ENCODE measurements at places on chromosomes 3 and 15. TPM values are rescaled to one million over a fixed set of nuclear protein-coding genes. Genes with fewer than 3 reads are reported as not detected.
A peak's percentile ranks its signal among the peaks of the same experiment; 100 is the strongest.

DNA sequence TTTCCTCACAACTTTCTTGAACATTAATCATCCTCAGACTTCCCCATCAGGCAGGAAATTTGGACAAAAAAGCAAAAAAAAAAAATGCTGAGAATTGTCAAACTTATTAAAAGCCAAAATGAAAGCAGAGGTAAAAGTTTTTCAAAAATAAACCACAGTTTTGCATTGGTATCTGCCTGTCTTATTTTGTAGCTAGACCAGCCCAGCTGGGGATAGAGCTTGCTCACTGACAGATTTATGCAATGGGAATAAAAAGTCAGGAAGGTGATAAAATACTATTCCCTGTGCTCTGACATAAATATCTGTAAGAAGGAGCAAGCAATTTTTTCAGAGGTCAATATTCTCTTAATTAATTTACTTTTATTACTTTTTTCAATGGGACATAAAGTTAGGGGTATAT is 1006.7 kb upstream of the ALCAM start:
- no peak for DNase-seq

- DNase-seq, result no peak
Measured at GRCh38 chr3:64796607-64797399, 109.0 kb upstream of the ADAMTS9 start.

The AMIGO3 gene
- total RNA-seq, result not detected

DNA sequence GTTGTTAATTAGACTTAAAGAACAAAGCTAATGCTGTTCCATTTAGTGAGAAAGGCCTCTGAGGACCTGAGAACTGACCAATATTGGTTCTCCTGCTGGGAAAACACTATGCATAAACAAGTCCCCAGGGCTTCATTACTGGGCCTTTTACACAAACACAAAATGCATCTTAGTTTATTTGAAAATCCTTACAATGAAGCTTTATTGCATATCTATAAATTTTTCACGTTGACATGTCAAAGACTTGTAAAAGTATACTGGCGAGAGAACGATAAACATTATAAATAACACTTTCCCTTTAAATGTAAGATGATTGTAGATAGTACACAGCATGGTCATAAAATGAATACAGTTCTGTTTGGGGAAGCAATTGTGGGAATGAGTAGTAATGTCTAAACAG is 151.7 kb downstream of the ROBO2 start:
- DNase-seq, result no peak

DNA sequence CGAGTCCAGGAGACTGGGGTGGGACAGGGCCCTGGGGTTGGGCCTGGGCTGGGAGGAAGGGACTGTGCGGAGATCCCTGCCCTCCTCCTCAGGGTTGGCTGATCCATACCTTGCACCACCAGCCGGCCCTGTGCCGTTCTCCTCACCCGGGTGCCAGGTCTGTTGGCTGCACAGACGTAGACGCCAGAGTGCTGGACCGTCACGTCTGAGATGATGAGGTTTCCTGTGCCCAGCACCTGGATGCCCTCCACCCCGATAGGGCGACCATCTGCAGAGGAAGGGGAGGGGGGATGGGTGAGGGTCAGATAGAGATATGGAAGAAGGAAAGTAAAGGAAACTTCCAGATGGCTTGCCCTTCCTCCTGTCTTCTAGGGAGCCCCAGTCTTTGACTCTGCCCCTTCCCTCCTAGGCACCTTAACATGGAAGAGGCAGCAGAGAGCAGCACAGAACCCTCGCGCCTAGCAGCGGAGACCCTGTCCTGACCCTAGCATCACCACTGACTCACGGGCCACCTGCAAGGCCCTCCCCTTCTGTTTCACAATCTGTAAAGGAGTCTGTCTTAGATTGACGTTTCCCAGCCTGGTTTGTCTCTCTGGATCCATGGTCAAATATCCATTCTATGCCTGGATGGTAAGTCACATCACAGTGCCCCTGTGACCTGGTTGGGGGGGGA is 28.8 kb downstream of the RNU5B-1 start:
- DNase-seq, result no peak

DNA sequence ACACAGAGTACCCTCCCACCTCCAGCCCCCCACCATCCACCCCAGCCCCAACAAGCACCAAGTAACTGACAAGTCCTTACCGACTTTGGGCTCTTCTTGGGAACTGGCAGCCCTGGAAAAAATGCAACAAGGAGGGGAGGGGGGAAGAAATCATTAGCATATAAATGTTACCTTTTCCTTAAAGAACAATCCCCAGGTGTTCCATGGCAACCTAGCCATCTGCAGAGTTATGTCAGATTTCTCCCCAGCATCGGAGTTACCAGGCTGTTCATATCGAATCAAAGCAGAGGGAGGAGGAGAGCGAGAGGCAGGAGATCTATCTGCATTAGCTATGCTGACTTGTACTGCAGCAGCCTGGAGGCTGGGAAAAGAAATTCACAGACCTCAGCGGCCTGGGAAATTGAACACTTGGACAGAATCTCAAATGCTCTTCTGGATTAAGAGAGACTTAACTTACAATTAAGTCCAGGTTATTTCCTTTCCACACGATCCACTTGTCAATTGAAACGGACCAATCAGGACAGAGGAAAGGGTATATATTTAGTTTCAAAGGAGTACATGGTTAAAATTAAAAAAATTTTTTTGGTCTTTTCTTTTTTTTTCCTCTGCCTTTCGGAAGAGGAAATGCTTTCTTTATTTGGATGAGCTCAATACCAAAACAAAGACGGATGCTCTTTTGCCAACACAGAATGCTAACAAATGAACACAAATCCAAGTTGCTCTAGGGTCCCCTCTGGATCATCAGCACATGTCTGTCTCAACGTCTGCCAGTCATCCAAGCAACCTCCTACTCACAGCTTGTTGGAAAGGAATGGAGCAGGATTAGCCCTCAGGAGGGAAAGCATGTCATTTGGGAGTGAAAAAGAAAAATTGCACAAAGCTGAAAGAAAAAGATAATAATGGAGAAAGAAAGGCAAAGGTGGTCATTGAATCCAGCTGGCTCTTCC is 637.1 kb downstream of the MAGI1 start:
- no peak for DNase-seq

- DNase-seq, result peak; percentile 79
Measured at GRCh38 chr15:90071220-90071807, 31.0 kb downstream of the IDH2 start.

DNA sequence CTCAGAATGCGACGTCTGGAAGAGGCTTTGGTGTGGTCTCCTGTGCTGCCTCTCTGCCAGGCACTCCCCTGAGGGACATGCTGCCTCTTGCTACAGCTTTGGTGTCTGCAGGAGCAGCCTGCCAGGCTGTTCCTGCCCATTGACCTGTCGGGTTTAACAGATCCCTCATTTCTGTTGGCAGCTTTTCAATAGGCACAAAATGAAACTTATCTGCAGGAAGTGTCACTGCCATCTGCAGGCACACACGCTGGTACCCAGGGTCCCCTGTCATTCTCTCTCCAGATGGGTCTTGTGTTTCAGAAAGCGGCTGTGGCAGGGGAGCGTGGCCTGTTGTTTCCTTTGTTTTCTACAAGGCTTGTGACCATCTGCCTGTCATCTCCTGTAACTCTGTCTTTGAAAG is 328.3 kb upstream of the CHRM5 start:
- no peak for DNase-seq

The TGM5 gene
- total RNA-seq, result not detected

DNA sequence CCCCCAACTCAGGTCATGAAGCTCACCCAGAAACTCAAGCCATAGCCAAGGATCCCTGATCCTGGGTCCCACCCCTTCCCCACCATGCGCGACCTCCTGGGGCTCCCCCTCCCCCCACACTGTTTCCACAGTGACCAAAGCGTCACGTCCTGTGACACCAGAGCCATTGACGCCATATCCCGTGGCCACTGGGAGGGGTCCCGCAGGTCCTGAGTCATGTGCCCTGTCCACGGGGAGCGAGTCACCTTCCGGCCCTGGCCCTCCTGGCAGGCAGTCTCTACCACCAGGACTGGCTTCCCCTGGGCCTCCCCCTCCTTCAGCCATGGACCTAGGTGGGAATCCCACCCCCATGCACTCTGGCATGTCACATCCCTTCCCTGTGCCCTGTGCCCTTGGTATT is 15.6 kb downstream of the SEMA3F start:
- DNase-seq, result no peak

The AADACL2 gene
- total RNA-seq, result not detected

The CRYGS gene
- 12.1 TPM for total RNA-seq

DNA sequence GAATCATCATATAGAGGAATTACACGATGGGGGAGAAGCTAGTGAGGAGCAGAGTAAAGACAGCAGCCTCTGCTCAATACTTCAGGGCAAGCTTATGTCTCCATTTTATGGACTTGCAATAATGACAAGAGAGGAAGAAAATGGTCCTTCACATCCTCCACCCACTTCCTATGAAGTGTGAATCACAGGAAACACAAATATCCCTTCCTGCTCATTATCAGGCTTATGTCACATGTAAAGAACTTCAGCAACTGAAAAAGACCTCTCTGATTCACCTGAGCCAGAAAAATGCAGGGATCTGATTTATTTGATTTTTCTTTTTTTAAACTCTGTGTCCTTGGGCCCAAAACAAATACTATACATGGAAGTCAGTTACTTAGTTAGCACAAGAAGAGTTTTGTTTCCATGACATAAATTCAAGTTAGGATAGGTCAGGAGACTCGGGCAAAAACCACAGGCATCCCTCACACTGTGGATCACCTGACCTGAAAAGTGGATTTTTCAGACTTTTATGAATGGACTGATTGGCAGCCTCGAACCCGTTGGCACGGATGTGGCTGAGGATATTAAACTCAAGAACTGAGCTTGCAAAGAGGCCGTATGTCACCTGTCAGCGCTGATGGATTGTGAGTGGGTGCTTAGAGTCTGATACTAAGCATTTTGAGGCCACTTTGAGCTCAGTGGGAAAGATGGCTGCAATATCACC is 620.8 kb upstream of the MDFIC2 start:
- no peak for DNase-seq

The ST3GAL6 gene
- total RNA-seq, result 1.3 TPM

The LSAMP gene
- not detected for total RNA-seq

GRCh38 chr15:48084759-48085590 is 35.8 kb upstream of the SLC24A5 start:
- DNase-seq, result no peak

- peak; percentile 81 for DNase-seq
Measured at GRCh38 chr3:111392894-111393398, 149.1 kb upstream of the CD96 start.

DNA sequence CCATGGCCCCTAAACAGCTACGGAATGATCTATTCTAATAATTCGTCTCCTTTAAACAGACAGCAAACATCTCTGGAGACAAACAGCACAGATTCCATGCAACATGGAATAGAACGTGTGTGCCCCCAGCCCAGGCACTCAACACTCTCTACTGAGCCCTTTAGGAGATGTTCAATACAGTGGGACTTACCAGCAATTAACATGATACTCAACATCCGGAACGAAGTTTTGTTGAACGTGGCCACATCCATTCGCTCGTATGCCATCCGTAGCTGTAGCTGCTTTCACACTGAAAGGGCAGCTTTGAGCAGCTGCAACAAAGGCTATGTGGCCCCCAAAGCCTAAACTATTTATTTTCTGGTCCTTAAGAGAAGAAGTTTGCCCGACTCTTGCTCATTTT is 3.5 kb downstream of the ADAMTS17 start:
- no peak for DNase-seq

DNA sequence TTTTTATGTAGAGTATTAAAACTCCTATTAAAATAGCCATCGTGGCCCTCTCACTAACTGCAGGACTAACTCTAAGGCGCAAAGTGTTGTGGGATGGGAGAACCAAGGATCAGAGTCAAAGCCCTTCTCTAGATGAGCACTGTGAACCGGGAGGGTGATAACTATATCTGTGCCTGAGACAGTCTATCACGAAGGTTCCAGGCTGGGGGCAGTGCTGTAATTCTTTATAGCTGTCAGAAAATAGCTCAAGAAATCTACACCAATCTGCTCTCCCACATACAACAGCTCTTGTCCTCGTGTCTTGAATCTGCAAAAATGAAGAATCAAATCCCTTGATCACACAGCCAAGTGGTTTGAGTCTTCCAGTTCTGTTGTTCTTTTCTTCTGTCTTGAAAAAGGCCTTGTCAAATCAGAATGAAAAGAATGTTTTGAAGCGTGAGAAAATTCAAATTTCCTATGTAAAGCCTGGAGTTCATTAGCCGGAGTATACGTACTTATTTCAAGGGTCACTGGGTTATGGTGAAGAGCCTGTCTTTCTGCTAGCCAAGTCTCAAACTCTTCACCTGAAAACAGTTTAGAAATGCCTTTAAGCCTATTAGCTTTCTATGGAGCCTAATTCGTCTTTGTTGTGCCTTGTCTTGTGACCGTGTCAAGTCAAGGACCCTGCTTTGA is 185.3 kb upstream of the NECTIN3 start:
- DNase-seq, result no peak

GRCh38 chr15:60767134-60767824 is 288.3 kb upstream of the ICE2 start:
- no peak for DNase-seq

The RBP2 gene
- not detected for total RNA-seq

The DNAH12 gene
- total RNA-seq, result 0.09 TPM

GRCh38 chr15:64754663-64755426 is 20.5 kb downstream of the RBPMS2 start:
- no peak for DNase-seq

- DNase-seq, result no peak
Measured at GRCh38 chr3:63861306-63861705, 2.3 kb downstream of the THOC7 start.

The TUSC7 gene
- not detected for total RNA-seq

GRCh38 chr3:139780593-139780992 is 102.8 kb upstream of the NMNAT3 start:
- no peak for DNase-seq

The ADAMTSL3 gene
- not detected for total RNA-seq

GRCh38 chr15:48722764-48723661 is 77.5 kb upstream of the FBN1 start:
- no peak for DNase-seq

The CPA3 gene
- total RNA-seq, result not detected

The ZBTB47 gene
- total RNA-seq, result 1.4 TPM

DNA sequence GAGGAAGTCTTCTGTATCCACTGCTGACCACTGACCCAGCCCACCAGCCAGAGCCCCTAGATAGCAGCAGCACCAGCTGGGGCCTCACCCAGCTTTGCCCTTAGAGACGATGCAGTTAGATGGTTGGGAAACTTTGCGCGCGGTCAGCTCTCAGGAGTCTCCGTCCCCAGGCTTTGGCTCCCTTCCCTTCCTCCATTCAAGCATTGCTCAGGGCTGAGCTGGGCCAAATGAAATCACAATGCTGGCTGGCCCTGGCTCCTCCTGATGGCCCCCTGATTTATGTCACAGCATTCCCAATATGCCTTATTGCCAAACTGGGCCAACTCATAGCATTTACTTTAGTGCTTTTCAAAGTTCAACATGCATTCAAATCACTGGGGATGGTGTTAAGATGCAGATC is 34.6 kb upstream of the RHCG start:
- no peak for DNase-seq

DNA sequence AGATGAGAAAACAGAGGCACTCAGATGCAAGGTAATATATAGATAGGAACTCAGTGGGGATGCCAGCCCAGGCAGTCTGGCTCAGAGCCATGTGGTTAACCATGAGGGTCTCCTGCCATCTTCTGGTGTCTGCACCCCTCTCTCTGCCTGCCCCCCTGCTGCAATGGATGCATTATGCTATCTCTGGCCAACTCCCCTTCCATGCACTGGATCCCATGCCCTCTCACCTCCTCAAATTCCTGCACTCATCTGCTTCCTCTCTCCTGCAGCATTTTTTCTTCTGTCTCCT is 163.2 kb downstream of the STT3B start:
- DNase-seq, result no peak

Data from CD4-positive, alpha-beta memory T cell (primary cell).